ENCODE measurements at places on chromosomes 5 and 9.

DNA sequence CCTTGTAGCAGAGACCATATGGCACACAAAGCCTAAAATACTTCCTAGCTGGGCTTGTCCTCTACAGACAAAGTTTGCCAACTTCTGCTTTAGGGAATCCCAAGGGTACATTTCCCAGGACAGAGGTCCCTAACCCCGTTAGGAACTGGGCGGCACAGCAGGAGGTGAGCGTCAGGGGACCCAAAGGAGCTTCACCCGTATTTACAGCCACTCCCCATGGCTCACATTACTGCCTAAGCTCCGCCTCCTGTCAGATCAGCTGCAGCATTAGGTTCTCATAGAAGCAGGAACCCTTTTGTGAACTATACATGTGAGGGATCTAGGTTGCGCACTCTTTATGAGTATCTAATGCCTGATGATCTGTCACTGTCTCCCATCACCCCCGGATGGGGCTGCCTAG is 88.5 kb upstream of the TRPM3 start:
- DNase-seq: no peak

GRCh38 chr9:16265688-16266087 is 604.8 kb downstream of the BNC2 start:
- DNase-seq: no peak

DNA sequence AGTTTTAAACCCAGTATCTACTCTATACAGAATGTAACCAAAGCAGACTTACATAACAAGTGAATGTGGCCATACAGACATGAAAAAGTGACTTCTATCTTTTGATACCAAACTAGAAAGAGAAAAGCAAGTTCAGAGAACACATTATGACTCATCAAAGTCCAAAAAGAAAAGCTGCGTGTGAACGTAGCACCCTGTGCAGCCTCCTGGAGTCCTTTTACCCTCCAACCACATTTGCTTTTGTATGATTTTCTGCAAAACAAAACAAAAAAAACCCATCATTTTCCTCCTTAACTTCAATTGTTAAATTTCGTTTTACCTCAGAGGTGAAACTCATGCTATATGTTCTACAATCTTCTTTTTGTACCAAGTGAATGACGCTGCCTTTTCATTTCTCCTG is 2.8 kb upstream of the SMARCA2 start:
- DNase-seq: peak; percentile 33

- DNase-seq: no peak
These were observed 96.7 kb upstream of the SEMA6A start for GRCh38 chr5:116671211-116671736.

GRCh38 chr5:121681229-121681855 is 170.3 kb upstream of the FTMT start:
- no peak for DNase-seq

DNA sequence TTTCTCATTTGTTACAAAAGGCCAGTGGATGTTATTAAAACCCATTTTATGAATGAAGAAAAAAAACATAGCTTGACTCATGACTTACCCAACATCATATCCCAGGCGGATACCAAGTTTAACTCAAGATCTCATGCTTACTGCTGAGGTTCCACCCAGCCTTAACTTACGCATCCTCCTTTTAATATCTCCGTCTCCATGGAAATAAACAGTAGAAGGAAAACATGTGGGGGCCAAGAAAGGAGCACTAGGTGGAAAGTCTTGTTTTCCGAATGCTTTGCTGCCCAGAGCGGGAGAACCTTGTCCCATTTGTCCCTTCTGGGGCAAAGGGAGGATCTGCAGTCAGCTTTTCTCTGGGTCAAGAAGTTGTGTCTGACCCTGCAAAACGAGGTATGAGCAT is 44.1 kb downstream of the ANGPTL2 start:
- DNase-seq: no peak

DNA sequence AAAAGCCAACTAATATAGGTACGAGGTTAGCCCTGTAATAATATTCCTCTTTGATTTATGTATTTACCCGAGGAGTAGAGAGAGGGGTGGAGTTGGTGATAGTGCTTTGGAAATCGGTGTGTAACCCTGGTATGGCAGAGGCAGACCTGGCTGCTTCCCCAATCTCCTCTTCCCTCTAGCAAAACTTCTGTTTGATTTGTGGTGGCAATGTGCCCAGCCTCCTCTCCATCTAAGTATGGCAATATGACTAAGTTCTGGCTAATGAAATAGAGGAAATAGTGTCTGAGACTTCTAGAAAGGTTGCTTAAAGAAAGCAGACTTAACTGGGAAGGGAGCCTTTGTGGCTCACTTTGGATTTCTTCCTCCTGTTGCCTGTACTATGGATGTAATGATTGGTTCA is 491.1 kb downstream of the ENC1 start:
- DNase-seq: no peak

GRCh38 chr5:132074772-132075718 is 1.5 kb downstream of the CSF2 start:
- no peak for DNase-seq

DNA sequence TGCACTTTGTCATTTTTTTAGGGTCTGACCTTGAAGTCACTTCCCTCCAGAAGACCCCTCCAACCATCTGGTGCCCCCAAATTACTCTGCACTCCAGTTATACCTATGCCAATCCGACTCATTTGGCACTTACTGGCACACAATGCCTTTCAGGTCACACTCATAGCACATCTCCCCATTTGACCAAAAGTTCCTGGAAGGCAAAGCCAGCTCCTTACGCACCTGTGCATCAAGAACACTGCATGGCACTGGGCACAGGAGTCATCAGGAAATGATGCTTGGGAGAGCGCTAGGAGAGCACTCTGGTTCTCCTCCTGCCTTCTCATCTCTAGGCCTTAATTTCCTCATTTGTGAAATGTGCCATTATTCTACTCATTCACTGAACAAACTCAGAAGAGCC is 2.9 kb downstream of the TNIP1 start:
- no peak for DNase-seq

- no peak for DNase-seq
These were observed 322.4 kb downstream of the SLIT3 start for GRCh38 chr5:168978500-168978899.

GRCh38 chr5:173454736-173455598 is 126.8 kb upstream of the STC2 start:
- no peak for DNase-seq

- no peak for DNase-seq
These were observed 114.6 kb upstream of the SPOCK1 start for GRCh38 chr5:137613554-137614265.

DNA sequence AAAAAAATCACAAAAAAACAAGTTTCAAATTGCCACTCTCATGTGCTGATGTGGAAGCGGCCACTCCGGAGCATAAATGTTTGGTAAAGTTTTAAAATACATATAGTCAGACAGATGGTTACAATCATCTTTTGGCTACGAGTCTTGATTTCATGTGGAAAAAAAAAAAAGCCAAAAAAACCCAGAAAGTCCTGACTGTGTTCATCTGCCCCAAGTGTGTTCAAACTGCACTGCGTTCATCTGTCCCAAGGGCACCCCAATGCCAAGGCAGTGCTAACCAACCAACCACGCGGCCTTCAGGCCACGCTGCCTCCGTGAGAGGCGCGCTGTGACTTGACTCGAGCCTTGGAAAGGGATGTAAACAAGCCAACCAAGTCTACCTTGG is 127.1 kb downstream of the MYO10 start:
- no peak for DNase-seq

- no peak for DNase-seq
These were observed 10.0 kb downstream of the CMBL start for GRCh38 chr5:10297646-10298204.

- DNase-seq: no peak
These were observed 1.3 kb upstream of the TMEM210 start for GRCh38 chr9:137172901-137173795.

DNA sequence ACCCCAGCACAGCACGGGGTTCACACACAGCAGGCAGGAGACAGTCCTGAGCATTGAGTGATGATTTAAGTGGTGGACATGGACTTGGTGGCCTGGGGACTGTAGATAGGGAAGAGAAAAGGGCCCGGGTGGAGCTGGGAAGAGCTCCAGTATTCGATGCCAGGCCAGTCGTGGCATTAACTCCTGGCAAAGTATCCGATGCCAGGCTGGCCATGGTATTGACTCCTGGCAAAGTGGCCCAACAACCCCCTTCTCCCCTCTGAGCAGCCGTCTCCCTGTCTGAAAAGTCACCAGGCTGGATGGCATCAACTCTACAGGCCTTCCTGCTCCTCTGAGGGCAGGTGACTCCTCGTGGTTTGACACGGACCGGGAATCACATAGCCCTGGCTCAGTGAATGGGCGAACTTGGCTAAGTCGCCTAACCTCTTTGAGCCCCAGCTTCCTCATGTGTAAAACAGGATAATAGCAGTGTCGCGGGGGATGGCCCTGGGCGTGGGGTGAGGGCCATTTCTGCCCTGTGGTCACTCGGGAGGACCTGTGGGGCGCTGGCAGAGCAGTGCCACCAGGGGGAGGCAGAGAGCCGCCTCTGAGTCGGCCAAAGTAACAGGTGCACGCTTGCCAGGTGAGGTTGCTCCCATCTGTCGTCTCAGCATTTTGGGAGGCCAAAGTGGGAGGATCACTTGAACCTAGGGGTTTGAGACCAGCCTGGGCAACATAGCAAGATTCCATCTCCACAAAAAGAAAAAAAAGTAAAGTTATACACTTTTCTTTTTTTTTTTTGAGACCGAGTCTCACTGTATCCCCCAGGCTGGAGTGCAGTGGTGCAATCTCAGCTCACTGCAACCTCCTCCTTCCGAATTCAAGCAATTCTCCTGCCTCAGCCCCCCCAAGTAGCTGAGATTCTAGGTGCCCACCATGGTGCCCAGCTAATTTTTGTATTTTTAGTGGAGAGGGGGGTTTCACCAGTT is 5.7 kb upstream of the SEC16A start:
- peak; percentile 75 for DNase-seq

- DNase-seq: no peak
These were observed 101.3 kb downstream of the SH3TC2 start for GRCh38 chr5:148961261-148962199.

DNA sequence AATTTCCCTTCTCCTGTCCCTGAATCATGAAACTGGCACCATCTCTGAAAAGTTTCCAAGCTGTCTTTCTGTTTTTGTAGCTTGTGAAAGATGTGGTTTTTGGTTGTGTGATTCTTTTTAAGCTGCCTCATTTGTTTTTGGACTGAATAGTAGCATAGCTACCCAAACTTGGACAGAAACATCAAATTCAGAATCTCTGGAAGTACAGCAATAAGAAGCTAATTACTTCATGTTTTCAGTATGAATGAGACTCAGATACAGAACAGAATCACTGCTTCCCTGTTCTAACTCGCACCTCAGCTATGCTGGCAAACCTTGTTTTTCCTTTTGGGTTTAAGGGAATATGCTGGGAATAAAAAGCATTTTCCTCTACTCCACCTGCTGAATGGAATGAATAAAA is 101.0 kb downstream of the FGF1 start:
- DNase-seq: no peak

GRCh38 chr5:77170196-77170890 is 40.1 kb upstream of the PDE8B start:
- no peak for DNase-seq

DNA sequence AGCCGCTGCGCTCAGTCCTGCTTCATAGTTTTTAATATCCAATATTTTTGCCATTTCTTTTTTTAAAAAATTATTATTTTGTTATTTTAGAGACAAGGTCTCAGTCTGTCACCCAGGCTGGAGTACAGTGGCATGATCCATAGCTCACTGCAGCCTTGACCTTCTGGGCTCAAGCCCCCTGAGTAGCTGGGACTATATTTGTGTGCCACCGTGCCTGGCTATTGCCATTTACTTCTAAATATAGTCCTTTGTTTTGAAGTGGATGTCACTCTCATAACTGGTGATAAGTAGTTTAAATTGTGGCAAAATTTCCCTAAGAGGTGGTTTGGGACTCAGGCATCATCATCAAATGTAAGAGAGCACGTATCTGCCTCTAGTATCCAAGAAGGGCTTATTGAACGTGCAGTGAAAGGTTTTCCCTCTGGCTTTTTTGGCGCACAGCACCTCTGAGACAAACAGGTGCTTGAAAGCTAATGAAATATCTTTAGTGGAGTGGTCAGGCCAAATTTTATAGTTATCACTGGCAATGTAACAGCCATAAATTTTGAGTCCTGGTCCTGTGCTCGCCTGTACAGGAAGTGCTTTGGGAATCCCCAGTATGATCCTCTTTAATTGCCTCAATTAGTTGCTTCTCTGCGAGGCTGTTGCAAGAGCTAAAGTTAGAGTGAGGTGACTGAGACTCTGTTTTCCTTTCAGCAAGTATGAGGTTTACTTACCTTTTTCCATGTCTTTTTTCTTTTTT is 14.8 kb downstream of the STXBP1 start:
- DNase-seq: no peak

DNA sequence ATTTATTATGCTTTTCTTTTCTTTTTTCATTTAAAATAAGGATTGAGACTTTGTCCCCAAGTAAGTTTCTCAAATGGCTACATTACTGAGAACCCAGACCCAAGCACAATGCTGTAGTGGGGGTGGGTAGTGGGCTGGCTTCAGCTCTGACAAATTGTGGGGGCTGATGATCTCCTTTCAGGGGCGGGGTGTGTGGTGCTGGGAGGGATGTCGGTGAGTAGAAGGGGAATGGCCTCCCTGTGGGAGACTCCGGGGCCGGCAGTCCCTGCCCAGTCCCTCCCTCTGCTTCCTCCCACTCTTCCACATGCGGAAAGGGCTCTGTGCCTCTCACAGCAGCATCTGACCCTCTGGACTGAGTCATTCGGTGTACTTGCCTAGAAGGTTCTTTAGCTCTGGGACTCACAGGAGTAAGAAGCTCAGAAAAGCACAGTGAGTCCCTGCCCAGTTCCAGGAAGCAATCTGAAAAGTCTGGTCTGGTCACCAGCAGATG is 14.3 kb downstream of the CD180 start:
- no peak for DNase-seq

DNA sequence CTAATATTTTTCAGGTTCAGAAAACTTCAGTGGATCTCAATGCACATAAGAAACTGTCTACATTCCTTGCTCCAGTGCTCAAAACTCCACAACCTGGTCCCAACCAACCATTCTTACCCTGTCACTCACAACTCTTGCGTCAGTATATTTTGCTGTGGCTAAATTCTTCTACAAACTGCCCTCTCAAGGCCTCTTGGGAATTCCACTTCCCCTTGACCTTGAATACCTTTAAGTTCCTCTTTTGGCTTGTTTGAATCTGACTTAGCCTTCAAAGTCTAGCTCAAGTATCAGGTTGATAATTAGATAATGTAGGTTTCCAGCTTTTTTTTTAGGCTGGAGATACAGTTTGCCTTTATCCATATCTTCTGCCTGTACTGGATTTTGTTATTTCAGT is 128.3 kb downstream of the SLF1 start:
- no peak for DNase-seq

GRCh38 chr9:99387431-99387830 is 165.3 kb downstream of the SEC61B start:
- no peak for DNase-seq

DNA sequence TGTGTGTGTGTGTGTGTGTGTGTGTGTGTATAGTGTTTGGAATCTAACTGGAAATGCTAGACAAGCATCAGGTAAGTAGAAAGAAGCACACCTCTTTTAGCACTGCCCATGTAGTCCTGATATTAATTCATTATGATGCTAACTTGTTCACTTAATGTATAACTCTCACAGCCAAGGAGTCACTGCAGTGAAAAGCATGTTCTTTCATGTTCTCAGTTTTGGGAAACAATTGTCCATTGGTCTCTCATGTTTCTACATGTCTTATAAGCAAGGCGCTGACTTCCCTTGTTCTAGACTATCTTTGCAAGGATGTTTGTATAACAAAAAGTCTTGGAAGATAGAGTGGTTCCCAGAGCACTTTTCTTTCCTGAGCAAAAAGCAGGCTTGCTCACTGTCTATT is 148.8 kb upstream of the TNPO1 start:
- no peak for DNase-seq

Data from CD4-positive, alpha-beta T cell treated with Interleukin-15 for 4 hours (primary cell).